ENCODE measurements at places on chromosomes 12 and 14.

DNA sequence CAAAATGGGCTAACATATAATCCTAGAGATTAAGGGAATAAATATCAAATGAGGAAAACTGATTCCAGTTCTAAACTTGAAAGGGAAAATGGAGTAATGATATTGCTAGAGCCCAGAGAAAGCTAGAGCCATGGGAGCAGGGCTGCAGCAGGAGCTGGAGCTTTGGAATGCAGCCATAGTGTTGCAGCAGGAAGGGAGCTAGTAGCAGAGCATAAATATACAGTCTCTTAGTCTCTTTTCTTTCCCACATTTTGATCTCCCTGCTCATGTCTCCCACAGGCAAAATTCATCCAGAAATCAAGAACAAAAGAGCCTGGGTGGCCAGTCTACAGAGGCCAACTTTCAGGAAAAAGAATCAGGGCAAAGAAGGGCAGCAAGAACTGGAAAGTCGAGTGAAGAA is 253.7 kb downstream of the ATXN7L3B start:
- DNase-seq = no peak
- no peak overlapping the region for H3K27ac ChIP-seq
- no peaks in the 10 kb centered on the region for H3K4me1 ChIP-seq
- no peak overlapping the region for H3K4me3 ChIP-seq
- H3K36me3 ChIP-seq = no peaks in the 10 kb centered on the region

DNA sequence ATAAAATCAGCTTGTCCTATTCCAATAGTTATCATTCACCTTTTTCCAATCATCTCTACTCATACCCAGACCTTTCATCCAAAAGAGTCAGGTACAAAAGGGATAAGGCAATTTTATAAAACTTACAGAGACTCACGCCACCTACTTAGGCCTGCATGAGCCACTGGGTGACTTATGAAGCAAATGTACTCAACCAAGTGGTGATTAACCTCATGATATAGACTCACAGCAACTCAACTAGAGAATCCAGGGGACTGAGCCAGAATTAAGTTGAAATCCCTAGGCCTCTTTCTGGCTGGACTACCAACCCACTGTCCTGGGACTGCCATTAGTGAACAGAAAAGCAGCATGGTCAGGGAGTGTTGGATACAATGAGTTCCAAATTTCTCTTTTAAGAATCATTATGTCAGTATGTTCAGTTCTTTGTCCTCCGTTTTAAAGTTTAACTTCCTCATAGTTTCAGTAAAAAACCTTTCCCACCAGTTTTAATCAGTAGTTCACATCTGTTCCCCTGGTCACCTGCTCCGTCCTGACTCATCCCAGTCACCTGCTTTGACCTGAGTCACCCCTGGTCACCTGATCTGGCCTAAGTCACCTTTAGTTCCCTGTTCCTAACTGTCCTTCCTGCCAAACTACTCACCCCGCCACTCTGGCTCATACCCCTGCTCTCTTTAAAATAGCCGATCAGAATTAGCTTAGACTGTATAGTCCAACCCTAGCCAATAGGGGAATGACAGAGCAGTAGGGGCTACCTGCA is 36.8 kb downstream of the SPTSSA start:
- H3K4me1 ChIP-seq = no peaks in the 10 kb centered on the region
- no peaks in the 10 kb centered on the region for H3K36me3 ChIP-seq
- no peaks in the 10 kb centered on the region for H3K27me3 ChIP-seq
- no peak overlapping the region for H3K4me3 ChIP-seq

GRCh38 chr14:89212386-89213235 is 204.4 kb downstream of the FOXN3 start:
- no peaks in the 10 kb centered on the region for H3K27me3 ChIP-seq
- no peak overlapping the region for H3K27ac ChIP-seq
- H3K4me3 ChIP-seq = no peak overlapping the region
- H3K4me1 ChIP-seq = peaks cover 31% of the 10 kb centered on the region
- no peaks in the 10 kb centered on the region for H3K36me3 ChIP-seq

DNA sequence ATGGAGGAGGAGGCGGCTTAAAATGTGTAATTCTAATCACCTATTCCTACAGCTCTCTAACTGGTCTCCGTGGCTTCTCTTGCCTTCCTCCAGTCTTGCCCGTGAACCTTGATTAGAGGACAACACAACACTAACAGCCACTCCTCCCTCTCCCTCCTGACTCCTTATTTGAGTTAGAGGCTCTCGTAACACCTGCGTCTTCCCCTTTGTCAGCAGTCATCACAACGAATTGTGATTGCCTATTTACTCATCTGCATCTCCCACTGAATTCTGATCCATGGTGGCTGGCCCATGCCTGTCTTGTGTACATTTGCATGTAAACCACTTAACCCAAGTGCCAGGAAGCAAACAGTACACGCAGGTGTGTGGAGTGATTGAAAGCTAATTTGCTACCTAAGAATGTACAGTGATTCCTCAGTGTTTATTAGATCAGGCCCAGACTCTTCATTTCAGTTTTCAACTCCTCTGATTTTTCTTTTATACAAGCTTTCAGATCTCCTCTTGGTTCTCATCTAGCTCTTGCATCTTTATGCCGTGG is 154.5 kb downstream of the MON2 start:
- H3K4me3 ChIP-seq = no peak overlapping the region
- peaks cover 2% of the 10 kb centered on the region for H3K27me3 ChIP-seq
- no peaks in the 10 kb centered on the region for H3K36me3 ChIP-seq
- DNase-seq = no peak
- H3K27ac ChIP-seq = no peak overlapping the region

GRCh38 chr12:132343294-132344004 is 14.1 kb upstream of the GALNT9 start:
- peaks cover 17% of the 10 kb centered on the region for H3K4me1 ChIP-seq
- H3K27me3 ChIP-seq = no peaks in the 10 kb centered on the region
- no peaks in the 10 kb centered on the region for H3K36me3 ChIP-seq
- no peak overlapping the region for H3K27ac ChIP-seq
- DNase-seq = no peak

- H3K4me3 ChIP-seq = no peak overlapping the region
- no peak overlapping the region for H3K27ac ChIP-seq
- H3K4me1 ChIP-seq = no peaks in the 10 kb centered on the region
- DNase-seq = no peak
- no peaks in the 10 kb centered on the region for H3K27me3 ChIP-seq
Observed at GRCh38 chr12:20711846-20712245, 16.7 kb downstream of the SLCO1C1 start.

DNA sequence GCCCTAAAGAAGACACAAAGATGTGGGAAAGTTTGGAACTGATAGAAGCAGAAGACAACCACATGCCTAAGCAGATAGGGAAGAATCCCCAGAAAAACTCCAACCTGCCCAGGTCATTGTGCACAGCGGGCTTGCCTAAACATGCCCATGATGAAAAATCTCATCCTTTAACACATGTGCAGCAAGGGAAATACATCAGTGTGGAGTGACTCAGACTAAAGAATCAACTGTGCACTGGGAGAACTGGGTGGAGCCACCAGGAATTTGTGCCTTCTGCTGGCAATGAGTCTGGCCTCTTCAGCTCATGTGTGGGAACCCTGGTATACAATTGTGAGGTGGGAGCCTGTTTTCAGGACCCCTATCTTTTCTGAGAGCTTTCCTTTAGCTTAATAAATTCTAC is 398.5 kb downstream of the FSCB start:
- no peaks in the 10 kb centered on the region for H3K36me3 ChIP-seq
- no peaks in the 10 kb centered on the region for H3K27me3 ChIP-seq
- no peak overlapping the region for H3K4me3 ChIP-seq
- H3K27ac ChIP-seq = no peak overlapping the region

GRCh38 chr12:54423816-54424150 is 4.7 kb upstream of the ITGA5 start:
- no peak overlapping the region for H3K4me3 ChIP-seq
- DNase-seq = no peak
- H3K27ac ChIP-seq = no peak overlapping the region
- H3K36me3 ChIP-seq = no peaks in the 10 kb centered on the region
- peaks cover 58% of the 10 kb centered on the region for H3K4me1 ChIP-seq

All from spleen (tissue), 13 donors.